ENCODE measurements at places on chromosomes 7 and 10. TPM values are rescaled to one million over a fixed set of nuclear protein-coding genes. Genes with fewer than 3 reads are reported as not detected.

DNA sequence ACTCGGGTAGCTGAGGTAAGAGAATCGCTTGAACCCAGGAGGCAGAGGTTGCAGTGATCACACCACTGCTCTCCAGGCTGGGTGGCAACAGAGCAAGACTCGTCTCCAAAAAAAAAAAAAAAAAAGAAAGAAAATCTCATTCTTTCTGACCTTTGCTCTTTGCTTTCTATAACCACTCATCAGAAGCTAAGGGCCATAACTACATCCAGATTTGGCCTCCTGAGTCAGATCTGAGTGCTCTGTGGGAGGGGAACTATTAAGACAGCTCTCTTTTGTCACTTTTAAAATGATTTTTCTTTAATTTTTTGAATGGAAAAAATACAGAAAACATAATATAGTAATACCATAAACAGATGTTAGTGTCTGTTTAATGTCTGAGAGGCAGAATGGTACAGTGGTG is 210.1 kb downstream of the KIAA1217 start:
- H3K4me3 ChIP-seq, result no peak overlapping the region
- peaks cover 18% of the 10 kb centered on the region for H3K4me1 ChIP-seq
- no peak overlapping the region for H3K27ac ChIP-seq
- H3K27me3 ChIP-seq, result no peaks in the 10 kb centered on the region

DNA sequence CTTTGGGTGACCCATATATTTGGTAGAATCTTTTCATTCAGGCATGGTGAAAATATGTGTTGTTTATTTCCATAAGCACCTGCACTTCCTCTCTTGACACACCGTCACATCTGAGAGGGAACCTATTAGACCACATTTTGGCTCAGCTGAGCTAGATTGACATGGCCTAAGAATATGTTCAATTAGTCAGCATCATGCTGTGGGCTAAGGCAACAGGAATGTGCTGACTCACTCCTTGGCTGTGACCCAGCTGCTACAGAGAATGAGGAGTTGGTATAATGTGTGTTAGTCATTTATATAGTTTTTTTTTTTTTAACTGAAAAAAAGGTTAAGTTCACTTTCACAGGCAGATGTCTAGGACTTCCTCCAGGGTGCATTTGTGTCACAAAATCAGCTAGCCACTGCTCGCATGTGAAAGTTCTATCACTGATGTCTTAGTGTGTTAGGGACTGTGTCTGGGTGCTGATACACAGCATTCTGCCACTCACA is 180.6 kb downstream of the SEMA3E start:
- H3K36me3 ChIP-seq, result no peaks in the 10 kb centered on the region
- peak; percentile 60 for DNase-seq
- no peak overlapping the region for H3K27ac ChIP-seq

Gene NACAD
- total RNA-seq, result 1.2 TPM

- no peaks in the 10 kb centered on the region for H3K4me1 ChIP-seq
- no peak overlapping the region for H3K27ac ChIP-seq
- no peaks in the 10 kb centered on the region for H3K27me3 ChIP-seq
- H3K36me3 ChIP-seq, result no peaks in the 10 kb centered on the region
These were observed 77.0 kb upstream of the GSDME start for GRCh38 chr7:24834128-24834798.

GRCh38 chr10:124283949-124284250 is 134.8 kb downstream of the OAT start:
- no peak for DNase-seq
- no peak overlapping the region for H3K4me3 ChIP-seq
- no peaks in the 10 kb centered on the region for H3K36me3 ChIP-seq

GRCh38 chr7:112238852-112239610 is 32.5 kb downstream of the ZNF277 start:
- H3K36me3 ChIP-seq, result no peaks in the 10 kb centered on the region
- H3K27ac ChIP-seq, result no peak overlapping the region
- no peaks in the 10 kb centered on the region for H3K4me1 ChIP-seq
- H3K27me3 ChIP-seq, result no peaks in the 10 kb centered on the region

DNA sequence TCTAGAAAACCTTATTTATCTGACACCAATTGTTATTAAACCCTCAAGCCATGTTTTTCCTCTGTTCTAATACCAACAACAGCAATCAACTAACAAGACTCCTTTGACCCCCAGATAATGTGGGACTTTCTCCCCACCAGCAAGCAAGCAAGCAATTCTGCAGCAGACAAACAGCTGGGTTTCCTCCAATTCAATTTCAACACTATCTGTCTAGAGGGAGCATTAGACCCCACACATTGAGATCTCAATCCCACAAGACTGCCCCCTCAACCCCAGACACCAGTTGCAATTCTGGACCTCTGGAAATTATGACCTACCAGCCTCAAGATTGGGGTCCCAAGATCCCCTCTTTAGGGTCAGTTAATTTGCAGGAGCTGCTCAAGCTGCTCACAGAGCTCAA is 89.4 kb upstream of the TMEM26 start:
- no peaks in the 10 kb centered on the region for H3K36me3 ChIP-seq
- no peak for DNase-seq
- no peaks in the 10 kb centered on the region for H3K4me1 ChIP-seq

GRCh38 chr7:16091701-16092310 is 329.5 kb downstream of the CRPPA start:
- no peaks in the 10 kb centered on the region for H3K27me3 ChIP-seq
- H3K36me3 ChIP-seq, result no peaks in the 10 kb centered on the region
- no peak overlapping the region for H3K27ac ChIP-seq
- DNase-seq, result no peak
- H3K4me3 ChIP-seq, result no peak overlapping the region
- no peaks in the 10 kb centered on the region for H3K4me1 ChIP-seq

DNA sequence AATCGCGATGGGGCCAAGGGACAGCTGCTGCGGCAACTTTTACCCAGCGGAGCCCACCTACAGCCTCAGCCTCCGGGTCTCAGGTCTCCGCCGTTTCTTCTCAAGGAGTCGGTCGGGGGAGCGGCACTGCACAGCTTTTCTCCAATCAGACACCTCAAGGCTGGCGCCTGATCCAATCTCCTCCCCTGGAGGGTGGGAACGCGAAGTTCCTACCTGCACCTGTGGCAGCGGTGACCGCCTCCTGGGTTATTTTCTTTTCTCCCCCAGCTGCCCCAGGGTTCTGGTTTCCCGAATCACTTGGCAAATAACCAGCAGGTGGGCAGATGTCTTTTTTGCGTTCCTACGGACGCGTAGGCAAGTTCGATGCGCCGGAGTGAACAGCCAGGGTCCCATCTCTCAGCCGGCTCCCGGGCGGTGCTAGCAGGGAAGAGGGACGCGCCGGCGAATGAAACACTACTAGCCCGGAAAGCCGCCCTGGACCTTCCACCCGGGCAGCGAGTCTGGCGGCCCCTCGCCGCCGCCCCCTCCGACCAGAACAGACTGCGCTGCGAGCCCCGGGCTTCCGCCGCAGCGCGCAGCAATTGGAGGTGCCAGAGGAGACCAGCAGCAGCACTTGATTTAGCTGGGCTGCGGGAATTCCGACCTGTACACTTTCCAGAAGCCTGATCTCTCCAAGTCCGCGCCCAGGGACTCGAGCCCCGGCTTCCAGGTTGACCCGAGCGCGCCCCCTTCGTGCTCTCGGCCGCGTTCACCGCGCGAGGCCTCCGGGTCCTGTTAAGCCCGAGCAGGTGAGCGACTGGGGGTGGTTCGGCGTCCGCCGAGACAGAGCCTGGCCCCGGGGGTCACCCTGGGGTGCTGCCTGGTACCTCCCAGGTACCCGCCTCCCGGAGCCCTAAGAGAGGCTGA is at the start of gene PRR15:
Gene PRR15 (plus strand): TSS at position 246 of the 906 bp plus-strand sequence. CDS start 2,495 bp downstream, outside the sequence.
- H3K27ac ChIP-seq, result peak within 1 kb of the TSS; percentile 19
- H3K4me1 ChIP-seq, result no peaks in the 10 kb centered on the region
- H3K36me3 ChIP-seq, result no peaks in the 10 kb centered on the region
- peak; percentile 62 for DNase-seq
- H3K27me3 ChIP-seq, result no peaks in the 10 kb centered on the region

Gene ADAM8
- total RNA-seq, result 5.0 TPM

DNA sequence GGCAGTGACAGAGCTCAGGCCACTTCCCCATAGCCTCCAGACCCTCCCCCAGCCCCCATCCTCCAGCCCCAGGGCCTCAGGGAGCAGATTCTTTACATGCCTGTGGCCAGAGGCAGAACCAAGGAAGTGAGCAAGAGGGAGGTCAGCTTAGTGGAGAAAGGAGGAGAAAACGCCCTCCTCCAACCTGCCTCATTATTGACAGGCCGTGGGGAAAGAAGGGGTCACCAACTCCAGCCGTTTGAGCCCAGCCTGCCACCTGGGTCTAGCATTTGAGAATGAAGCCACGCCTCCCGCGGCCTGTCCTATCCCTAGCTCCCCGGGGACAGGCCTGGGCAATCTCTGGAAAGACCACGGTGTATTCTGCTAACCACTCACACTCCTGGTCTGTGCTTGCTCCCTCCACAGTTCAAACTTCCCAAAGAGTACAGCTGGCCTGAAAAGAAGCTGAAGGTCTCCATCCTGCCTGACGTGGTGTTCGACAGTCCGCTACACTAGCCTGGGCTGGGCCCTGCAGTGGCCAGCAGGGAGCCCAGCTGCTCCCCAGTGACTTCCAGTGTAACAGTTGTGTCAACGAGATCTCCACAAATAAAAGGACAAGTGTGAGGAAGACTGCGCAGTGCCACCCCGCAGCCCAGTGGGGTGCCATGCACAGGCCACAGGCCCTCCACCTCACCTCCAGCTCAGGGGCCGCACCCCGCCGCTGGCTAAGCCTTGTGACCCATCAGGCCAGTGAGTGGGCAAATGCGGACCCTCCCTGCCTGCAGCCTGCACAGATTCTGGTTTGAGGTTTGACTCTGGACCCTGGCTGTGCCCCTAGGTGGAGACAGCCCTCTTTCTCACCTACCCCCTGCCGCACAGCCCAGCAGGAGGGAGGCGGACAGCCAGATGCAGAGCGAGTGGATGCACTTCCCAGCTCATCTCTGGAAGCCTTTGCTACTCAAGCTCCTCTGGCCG is 14.3 kb upstream of the TRIM8 start:
- no peak overlapping the region for H3K4me3 ChIP-seq
- peaks cover 10% of the 10 kb centered on the region for H3K4me1 ChIP-seq
- H3K27me3 ChIP-seq, result no peaks in the 10 kb centered on the region
- peak overlapping the region; percentile 98 for H3K27ac ChIP-seq

Gene ANKRD1
- not detected for total RNA-seq

- H3K36me3 ChIP-seq, result no peaks in the 10 kb centered on the region
- DNase-seq, result no peak
- peak overlapping the region; percentile 97 for H3K4me3 ChIP-seq
- H3K27ac ChIP-seq, result peak overlapping the region; percentile 98
These were observed 441 bp downstream of the CCDC186 start for GRCh38 chr10:114173603-114173920.

DNA sequence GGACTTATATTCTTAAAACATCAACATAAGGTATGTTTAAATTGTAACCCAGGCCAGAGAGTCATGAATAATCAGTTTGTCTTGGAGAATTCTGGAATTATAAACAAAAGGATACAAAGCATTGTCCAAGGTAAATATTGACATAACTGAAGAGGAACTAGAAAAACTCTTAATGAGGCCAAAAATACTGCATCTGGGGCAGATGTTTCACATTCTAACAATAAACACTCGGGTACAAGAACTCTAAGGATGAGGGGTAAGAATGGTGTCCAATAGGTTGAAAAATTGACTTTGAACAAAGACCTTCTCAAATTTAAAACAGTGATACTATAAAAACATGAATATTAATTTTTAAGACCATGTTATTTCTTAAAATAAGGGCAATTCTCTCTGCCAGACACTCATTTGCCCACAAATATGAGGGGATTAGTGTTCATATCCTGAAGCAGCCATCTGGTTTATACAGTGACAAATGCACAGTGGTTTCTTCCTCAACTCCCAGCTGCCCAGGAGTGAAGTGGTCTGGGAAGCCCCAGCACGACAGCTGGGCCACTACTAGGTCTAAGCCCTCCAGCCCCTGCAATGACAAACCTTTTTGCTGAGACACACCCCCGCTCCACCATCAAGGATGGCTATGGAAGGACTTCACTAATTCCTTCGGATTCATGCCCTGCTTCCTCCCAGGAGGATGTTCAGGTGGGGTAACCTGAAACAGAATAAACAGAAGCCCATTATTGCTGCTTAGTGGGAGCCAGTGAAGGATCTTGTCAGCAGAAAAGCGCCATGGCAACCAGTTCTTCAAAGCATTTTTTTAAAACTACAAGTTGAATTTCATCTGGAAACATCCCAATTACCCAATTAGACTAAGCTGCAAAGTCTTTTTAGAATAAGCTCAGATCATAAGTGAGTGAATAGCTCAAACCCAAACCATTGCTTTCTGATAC is 107.5 kb upstream of the ARID5B start:
- H3K27me3 ChIP-seq, result no peaks in the 10 kb centered on the region
- no peak overlapping the region for H3K4me3 ChIP-seq
- no peak overlapping the region for H3K27ac ChIP-seq
- H3K36me3 ChIP-seq, result no peaks in the 10 kb centered on the region
- DNase-seq, result no peak

DNA sequence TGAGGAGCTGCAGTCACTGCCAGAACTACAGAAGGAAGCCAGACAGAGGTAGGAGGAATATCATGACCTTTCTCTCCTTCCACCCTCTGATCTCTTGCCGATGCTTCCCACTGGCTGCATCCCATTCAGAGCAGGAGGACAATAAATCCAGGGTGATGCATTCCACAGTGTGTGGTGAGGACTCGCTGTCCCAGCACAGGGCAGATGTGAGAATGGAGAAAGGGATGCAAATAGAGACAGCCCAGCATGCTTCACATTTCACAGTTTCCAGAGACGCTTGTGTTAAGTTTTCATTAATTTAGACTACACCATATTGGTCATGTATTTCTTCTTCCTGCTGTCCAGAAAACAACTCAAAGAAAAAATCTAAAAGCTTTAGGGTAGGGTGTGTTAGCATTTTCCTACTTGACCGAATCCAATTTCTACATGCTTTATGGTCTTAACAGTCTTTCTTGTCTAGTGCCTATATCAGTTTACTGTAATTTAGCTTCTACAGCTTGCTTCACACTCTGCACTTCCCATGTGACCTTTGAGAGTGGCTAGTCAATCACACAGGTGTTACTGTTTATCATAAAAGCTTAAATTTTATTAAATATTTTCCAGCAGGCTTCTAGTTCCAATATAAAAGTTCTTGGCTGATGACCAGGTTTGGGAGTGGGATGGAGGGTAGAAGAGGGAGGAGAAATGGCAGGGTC is 155.6 kb downstream of the RAPGEF5 start:
- H3K4me3 ChIP-seq, result no peak overlapping the region
- H3K4me1 ChIP-seq, result no peaks in the 10 kb centered on the region
- no peak overlapping the region for H3K27ac ChIP-seq
- no peaks in the 10 kb centered on the region for H3K27me3 ChIP-seq

Gene GRID1
- 5.9 TPM for total RNA-seq

Gene RELN
- 3.0 TPM for total RNA-seq

DNA sequence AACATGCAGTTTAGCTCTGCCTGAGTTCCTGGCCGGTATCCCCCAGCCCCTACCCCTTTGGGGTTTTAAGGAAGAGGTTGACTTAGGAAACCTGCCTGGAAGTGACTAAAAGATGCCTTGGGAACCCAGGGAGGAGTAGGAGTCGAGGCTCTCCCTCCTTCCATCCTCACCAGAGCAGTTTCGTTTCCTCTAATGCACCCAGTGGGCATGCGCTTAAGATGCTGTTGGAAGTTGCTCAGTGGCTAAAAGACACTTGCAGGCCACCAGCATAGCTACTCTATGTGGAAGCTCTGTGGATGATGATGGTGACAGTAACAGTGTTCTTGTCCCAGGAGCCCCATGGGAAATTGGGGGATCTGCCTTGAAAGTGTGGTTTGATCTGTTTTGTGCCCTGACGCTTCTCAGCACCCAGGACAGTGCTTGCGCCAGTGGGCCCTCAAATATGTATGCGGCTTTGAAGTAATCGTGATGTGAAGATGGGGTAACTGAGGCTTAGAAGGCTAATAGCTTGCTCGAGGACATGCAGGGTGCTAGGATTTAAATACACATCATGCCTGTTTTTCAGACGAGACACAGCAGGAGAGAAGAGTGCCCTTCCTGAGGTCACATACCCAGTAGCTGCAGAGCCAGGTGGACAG is 32.0 kb downstream of the TBATA start:
- DNase-seq, result no peak
- H3K4me3 ChIP-seq, result no peak overlapping the region
- no peaks in the 10 kb centered on the region for H3K36me3 ChIP-seq
- no peaks in the 10 kb centered on the region for H3K4me1 ChIP-seq

Data from breast epithelium (tissue), 4 donors.